Kidney tubule cell (primary cell): ENCODE measurements at places on chromosomes 3 and 15.

DNA sequence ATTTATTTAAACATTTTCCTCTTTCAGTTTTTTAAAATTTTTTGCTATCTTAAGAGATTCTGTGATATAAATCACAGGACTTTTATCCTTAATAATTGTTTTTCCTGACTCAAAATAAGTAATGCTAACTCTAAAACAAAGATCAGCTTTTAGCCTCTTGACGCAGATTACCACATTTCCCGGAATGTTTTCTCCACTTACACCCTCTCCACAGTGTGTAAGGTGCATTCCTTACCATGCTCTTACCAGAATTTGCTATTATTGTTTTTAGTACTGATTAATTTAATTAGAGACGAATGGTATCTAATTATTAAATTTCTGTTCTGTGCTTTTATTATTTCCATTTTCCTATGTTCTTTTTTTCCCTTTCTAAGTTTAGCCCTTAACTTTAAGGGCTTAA, 34.8 kb downstream of the GUCA1C start:
- no peak for DNase-seq

DNA sequence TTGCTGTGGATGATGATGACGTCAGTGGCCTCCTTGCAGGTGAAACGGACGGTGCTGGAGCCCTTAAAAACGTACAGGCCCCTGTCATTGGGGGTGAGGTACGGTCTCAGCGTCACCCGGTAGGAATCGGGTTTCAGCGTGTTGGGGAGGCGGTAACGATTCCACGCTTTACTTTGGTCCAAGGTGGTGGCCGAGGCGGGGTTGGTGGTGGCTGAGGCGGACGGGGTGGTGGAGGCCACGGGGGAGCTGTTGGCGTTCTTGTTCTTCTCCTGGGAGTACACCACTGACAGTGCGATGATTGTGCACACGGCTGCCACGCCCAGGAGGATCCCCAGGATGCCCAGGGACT, 8.5 kb downstream of the ANPEP start:
- DNase-seq = no peak

GRCh38 chr15:69138963-69139362, 21.5 kb upstream of the GLCE start:
- DNase-seq = no peak

DNA sequence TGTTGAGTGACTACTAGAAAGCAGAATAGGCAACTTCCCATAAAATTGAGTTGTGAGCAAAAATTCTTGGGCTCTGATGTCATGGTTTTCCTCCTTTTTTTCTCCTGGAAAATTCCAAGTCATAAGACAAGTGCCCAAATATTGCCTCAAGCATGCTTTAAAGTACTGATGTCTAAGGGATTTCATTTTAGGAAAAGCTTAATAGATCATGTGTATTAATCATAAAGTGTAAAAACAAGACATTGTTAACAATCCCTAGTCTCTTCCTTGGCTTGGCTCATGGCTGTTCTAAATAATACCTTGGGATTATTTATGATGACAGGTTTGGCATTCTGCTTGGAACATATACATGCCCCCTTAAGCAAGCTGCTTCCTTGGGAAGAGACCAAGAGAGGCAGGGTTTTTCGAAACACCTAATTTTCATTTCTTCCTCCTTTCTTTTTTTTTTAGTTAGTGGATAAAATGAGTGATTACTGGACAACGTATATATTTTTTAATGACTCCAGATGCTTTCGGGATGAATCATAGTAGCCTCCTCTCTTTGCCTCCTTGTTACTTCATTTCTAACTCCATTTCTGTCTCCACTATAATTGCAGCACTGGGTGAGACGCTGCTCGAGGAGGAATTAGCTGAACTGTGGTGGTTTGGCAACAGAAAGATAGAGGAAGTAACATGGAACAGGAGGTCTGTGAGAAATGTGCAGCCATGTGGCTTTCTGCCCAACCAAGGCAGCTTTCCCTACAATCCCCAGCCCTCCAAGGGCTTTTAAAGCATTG, 104.9 kb downstream of the TPRG1 start:
- peak; percentile 36 for DNase-seq

- no peak for DNase-seq
Measured at GRCh38 chr3:40170395-40170794, 139.1 kb upstream of the EIF1B start.

DNA sequence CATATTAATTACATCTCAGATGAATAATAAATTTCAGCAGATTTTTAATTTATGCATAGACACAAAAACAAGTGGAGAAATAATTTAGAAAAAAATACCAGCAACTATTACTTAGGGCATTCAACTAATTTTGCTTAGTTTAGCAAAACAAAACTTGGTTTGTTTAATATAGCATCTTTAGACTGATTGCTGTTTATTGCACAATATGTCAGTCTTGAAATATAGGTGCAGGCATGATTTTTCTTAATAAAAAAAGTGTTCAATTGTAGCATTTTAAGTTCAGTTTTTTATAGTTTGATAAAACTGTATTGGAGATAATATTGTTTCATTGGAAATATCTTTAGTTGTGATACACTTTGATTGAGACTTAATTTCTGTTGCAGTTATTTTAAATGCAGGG, 161.2 kb upstream of the KCNH8 start:
- DNase-seq = no peak

DNA sequence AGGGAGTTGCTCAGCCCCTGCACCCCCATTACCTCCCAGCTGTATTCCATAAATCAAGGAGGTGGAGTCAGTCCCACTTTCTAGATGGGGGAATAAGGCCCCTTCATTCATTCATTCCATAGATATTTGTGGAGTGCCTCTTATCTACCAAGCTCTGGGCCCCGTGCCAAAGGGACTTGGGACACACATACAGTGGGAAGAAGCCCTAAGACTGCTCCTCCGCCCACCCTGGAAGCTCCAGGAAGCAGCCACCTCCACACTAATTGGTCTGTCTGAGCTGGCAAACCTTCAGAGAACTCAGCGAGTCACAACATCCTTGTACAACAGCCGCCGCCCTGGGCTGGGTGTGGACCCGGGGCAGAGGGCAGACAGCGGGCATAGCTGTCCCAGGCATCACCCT, 6.4 kb downstream of the STRA6 start:
- peak; percentile 91 for DNase-seq

DNA sequence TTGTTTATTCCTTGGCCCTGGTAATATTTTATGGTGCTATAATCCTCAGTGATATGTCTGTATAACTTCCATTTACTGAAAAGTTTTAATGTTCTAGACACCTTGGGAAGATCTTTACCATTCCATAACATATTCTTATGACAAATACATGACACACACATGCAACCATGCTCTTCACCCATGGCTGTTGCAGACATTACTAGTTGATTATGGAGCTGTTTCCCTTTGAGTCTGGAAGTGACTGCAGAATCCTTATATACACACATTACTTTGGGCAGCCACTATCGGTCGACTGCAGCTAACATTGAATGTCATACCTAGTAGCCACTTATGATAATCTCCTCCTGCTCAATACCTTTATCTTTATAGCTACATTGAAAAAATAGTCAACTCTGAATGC, 243.1 kb upstream of the ADAMTS9 start:
- no peak for DNase-seq

- peak; percentile 2 for DNase-seq
Measured at GRCh38 chr3:184968115-184968514, 156.1 kb downstream of the VPS8 start.

DNA sequence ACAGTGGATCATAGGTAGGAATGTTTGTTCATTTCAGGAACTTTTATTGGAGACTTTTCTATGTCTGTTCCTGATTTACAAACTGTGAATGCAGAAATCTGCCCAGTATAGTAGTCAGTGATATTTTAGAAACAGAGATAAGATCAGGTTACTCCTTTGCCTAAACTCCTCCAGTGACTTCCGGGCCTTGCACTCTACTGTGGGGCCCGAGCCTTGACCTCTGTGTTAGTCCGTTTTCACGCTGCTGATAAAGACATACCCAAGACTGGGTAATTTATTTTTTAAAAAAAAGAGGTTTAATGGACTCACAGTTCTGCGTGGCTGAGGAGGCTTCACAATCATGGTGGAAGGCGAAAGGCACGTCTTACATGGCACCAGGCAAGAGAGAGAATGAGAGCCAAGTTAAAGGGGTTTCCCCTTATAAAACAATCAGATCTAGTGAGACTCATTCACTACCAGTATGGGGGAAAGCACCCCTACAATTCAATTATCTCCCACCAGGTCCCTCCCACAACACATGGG, 127.1 kb downstream of the DNAJB8 start:
- DNase-seq = no peak

DNA sequence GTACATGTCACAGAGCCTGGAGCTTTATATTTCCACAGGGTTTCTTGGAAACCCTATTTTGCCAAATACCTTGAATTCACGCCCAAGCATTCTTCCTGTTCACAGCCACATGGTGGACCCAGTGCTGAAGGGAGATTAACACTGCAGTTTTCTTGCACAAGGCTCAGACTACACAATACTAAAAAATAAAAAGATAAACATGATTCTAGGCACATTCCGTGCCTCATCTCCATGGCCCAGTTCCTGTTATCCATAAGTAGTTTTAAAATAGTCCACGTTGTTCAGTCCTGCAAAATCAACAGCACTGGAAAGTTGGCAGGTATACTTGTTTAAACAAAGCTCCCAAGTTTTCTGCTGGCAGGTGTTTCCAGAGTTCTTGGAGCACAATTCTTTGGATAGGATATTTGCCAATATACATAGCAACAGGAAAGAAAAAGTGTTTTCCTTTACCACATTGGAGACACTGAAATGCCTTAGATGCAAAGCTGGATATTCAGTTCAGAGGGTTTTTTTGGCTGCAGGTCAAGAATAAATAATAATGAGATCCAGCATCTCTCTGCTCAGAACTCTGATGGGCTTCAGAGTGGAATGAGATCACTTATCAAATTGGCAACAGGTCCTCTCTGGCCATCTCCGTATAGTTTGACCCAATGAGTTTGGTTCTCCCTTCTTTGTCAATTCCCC, 88.1 kb upstream of the TGFBR2 start:
- DNase-seq = no peak

- DNase-seq = no peak
Measured at GRCh38 chr3:119015942-119016341, 18.7 kb downstream of the IGSF11 start.

GRCh38 chr3:188468662-188469061, 314.7 kb downstream of the LPP start:
- DNase-seq = peak; percentile 70

- DNase-seq = peak; percentile 17
Measured at GRCh38 chr15:96343113-96344059, 12.9 kb downstream of the NR2F2 start.

DNA sequence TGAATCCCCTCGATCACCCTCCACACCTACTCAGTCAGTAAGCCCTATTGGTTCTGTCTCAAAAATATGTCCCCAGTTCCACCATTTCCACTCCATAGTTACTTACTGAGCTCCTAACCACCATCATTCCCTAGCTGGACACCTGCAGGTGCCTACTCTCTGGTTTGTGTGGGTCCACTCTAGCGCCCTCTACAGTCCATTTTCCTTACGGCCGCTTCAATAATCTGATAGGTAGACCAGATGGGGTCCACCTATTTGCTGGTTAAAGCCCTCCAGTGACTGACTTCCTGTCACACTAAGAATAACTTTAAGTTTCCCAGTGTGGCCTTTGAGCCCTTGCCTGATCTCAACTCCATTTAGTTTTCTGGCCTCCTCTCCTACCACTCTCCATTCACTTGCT, 5.0 kb downstream of the GXYLT2 start:
- no peak for DNase-seq

GRCh38 chr3:55902221-55902900, 415.3 kb upstream of the WNT5A start:
- no peak for DNase-seq

DNA sequence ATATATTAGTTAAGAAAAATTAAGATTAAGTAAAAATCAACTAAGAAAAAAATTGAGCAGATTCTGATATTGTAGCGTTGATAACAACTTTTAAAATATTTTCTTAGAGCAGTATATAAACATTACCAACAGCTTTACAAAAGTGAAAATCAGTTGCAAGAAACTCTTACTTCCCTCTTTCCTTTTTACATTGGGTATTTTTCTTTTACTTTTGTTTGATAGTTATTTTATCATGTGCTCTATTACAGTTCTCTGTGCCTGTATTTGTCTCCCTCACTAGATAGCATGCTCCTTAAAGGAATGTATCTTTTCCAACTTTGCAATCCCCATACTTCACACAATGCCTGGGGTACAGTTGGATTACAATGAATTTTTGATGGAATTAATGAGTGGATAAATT, 87.5 kb upstream of the P3H2 start:
- DNase-seq = no peak

- DNase-seq = peak; percentile 2
Measured at GRCh38 chr15:50968353-50968752, 59.9 kb downstream of the AP4E1 start.

GRCh38 chr3:110743202-110743601, 328.4 kb upstream of the NECTIN3 start:
- peak; percentile 80 for DNase-seq

- peak; percentile 43 for DNase-seq
Measured at GRCh38 chr15:84035399-84035766, 200.2 kb upstream of the GOLGA6L4 start.

DNA sequence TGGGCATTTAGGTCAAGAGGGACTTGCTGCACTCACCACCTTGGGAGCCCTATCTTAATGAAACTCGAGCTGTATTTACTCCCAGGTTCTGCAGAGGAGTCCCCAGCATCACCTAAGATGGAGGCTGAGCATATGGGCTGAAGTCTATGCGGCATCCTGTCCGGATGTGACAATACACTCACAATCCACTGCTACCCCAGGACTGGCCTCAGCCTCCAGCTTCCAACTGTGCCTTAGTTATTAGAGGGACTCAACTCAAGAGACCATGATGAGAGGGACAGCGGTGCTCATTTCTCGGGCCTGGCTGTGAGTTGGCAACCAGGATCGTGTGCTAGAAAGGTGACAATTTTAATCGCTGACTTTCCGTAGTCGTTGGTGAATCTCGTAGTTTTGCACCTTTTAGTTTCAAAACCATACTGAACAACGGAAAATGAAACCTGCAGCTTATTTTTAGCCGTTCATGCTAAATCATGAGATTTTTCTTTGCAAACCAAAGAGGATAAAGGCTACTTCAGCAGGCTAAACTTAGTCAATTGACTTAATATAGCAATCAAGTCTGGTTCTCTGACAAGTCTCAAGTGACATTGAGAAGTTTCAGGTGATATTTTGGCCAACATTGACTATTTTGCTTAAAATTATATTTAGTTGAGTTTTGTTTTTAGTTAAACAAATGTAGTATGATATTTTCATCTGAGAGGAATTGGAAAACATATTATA, 11.1 kb downstream of the ZBTB38 start:
- no peak for DNase-seq

- no peak for DNase-seq
Measured at GRCh38 chr15:68991723-68992122, 22.8 kb upstream of the NOX5 start.

DNA sequence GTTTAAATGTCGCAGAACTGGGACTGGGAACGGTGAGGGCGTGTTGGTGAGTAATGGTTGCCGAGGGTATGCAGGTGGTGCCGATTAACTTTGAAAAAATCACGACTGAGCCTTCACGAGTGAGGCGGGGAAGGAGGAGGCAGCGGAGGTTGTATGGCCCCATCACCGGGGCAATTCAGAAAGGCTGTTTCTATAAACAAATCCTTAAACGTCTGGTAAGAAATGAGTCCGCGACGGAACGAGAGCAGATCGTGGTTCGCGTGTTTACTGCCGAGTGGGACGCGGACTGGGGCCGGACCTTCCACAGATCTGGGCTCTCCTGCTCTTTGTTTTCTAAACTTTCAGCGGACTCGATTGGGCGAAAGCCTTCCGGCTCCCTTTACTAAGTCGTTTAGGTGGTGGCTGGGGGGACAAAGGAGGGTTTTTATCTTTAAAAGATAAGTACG, 2.7 kb downstream of the IGF1R start:
- peak; percentile 51 for DNase-seq
